Keratinocyte (primary cell): ENCODE measurements at places on chromosomes 7 and 10.

- DNase-seq, result no peak
Measured at GRCh38 chr10:116877391-116877790, 28.1 kb downstream of the ENO4 start.

GRCh38 chr7:132750530-132751217 is 174.4 kb upstream of the PLXNA4 start:
- no peak for DNase-seq

- no peak for DNase-seq
Measured at GRCh38 chr10:24834869-24835268, 111.2 kb upstream of the ARHGAP21 start.

DNA sequence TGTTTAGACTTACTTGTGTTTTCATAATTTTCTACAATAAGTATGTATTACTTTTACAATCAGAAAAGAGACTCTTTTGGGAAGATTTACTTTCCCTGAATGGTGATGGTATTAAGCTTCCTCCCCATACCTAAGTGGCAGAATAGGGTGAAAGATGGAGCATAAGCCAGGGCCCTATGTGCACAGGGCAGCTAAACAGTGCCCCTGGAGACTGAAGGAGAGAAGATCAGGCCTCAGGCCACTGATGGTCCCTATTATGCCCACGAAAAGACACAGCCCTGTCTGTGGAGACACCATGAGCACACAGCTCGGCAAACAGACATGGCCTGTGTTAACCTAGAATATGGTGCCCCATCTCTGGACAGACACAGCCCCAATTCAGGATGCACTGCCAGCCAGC is 139.4 kb downstream of the OAT start:
- DNase-seq, result no peak

DNA sequence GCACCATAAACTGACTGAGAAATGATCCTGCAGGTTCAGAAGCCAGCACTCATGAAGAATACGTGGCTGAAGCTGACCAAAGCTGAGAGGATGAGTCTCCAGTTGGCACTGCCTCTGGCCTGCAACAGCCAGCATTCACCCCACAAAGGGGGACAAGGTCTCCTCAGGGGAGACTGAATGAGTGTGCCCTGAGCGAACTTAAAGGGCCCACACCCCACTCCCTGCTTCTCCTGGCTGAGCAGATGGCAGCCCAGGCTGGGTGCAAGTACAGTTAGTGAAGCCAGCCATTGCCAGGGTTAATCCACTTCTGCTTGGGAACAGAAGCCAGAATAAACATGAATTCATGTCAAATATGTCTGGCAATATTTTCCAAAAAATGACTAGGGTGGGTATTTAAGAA is 98.1 kb downstream of the PPP1R17 start:
- no peak for DNase-seq

DNA sequence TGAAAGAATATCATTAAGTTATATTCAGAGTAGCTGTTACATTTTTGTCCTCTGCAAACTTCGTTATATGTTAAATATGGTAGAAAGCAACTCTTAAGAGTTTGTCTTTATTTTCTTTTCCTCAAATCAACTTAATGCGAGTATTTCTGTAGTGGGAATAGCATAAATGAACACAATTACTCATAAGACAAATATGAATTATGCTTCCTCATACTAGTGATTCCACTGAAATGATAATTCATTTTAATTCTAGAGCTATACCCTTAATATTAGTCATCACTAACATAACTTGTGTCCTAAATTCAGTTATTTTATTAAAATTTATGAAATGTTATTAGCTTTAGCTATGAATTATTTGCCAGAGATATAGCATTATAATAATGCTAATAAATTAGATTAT is 820.6 kb upstream of the KCND2 start:
- DNase-seq, result no peak

DNA sequence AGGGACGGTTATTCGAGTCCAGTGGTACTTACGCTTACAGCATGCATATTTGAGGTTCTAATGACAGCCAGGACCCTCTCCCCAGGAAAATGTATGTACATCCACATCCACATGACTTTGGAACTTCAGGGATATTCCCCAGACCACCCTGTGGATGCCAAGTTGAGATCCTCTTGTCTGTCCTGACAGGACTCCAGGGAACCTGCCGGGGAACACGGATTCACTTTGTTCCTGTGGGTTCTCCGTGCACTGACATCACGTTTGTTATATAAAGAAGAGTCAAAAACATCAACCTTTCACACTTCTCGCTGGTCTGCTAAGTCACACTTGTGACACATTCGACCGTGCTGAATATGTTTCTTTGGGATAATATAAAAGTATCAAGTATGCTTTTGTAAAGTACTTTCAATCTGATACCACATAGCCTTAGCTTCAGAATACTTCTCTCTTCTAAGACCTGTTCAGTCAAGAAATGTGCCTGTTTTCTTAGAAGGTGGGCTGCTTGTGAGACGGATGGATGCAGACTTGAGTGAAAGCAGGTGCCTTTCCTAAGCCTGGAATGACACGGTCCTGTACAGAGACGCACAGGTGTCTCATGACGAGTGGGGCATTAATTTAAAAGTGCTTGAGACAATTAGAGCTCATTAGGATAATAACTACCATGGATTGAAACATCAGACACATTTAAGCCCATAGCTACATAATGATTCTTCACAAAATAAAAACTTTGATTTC is 38.7 kb downstream of the CALML5 start:
- no peak for DNase-seq

DNA sequence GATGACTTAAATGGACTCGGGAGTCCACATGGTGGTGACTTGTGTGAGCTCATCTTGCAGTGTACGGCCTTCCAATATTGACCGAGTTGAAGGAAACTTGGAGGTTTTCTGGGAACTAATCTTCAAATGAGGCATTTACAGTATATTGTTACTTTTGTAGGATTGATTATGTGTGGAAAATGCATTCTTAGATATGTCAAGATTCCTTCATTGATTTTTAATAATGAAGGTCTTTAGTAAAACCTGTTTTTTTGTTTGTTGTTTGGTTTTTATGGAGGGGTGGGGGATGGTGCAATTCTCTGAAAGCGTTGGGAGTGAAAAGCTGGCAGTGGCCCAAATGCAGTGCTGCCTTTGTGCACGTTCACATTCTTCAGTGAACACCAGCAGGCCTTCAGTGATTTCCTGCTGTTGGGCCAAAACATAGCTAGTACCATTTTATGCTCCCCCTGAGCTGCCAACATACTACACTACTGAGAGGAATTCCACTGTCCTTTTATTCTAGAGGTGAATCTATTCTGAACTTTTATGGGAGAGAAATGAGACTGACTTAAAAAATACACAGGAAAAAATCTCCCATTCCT is 50.4 kb downstream of the CCNY start:
- no peak for DNase-seq

DNA sequence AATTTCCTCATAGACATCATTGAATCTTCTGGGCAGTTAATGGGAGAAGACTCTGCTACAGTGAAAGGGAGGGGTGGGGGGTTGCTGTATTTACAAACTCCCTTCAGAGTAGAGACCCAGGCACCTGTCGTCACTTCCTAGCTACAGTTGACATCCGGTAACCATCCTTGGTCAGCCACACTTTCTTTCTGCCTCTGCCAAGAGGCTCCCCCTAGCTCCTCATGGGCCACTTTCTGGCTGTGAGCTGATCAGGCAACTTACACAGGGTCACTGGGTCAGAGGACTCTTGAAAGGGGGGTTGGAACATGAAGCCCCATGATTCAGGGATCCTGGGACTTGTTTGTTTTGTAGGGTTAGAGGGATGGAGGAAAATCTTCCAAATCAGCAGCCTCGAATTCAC is 1.2 kb downstream of the TECPR1 start:
- DNase-seq, result no peak
